ENCODE measurements at places on chromosomes 5 and 9. TPM values are rescaled to one million over a fixed set of nuclear protein-coding genes. Genes with fewer than 3 reads are reported as not detected.

Gene SLC6A19
- 0.09 TPM for total RNA-seq

Gene TMEFF1
- 38.7 TPM for total RNA-seq

Gene GPRIN1
- 38.9 TPM for total RNA-seq

Gene SLCO6A1
- not detected for total RNA-seq

Gene HEMGN
- 2.7 TPM for total RNA-seq

Gene ADGRD2
- 1.5 TPM for total RNA-seq

Gene PTGDS
- 67.5 TPM for total RNA-seq

Gene LEAP2
- total RNA-seq = 2.1 TPM

Gene SPATA9
- 0.82 TPM for total RNA-seq

Gene ACTBL2
- not detected for total RNA-seq

Gene IQGAP2
- 10.4 TPM for total RNA-seq

Gene TRIM36
- 68.9 TPM for total RNA-seq

Gene IFNA5
- not detected for total RNA-seq

Gene IL9
- not detected for total RNA-seq

Gene MINAR2
- total RNA-seq = 0.09 TPM

Gene ADAMTS12
- 7.6 TPM for total RNA-seq

Gene ENC1
- total RNA-seq = 410 TPM

Gene IFNB1
- not detected for total RNA-seq

Gene DOCK8
- 1.8 TPM for total RNA-seq

Gene OMD
- total RNA-seq = 3.4 TPM

Gene CDH9
- total RNA-seq = 16.0 TPM

Gene GDNF
- total RNA-seq = not detected

Gene CYSRT1
- total RNA-seq = 0.45 TPM

Gene FAM81B
- 0.73 TPM for total RNA-seq

Gene MLANA
- not detected for total RNA-seq

Gene MARCOL
- not detected for total RNA-seq

Gene SNCAIP
- total RNA-seq = 70.7 TPM

Gene UAP1L1
- total RNA-seq = 0.73 TPM

Gene PAIP1
- total RNA-seq = 87.2 TPM

Gene FOXD4L5
- 0.64 TPM for total RNA-seq

Gene MAP1B
- 564 TPM for total RNA-seq

Gene ATP10B
- total RNA-seq = 15.0 TPM

Gene SLC34A1
- not detected for total RNA-seq

Gene CYSTM1
- 4.4 TPM for total RNA-seq

Gene TYRP1
- 4.0 TPM for total RNA-seq

Gene OR13C8
- total RNA-seq = not detected

Gene PKD2L2
- not detected for total RNA-seq

Gene ACTL7A
- total RNA-seq = not detected

Gene THBS4
- 4.9 TPM for total RNA-seq

Gene DRD1
- 1.3 TPM for total RNA-seq

Gene CDC20B
- total RNA-seq = 0.18 TPM

Gene ABO
- 0.27 TPM for total RNA-seq

Gene TNFSF8
- 0.18 TPM for total RNA-seq

Gene HAVCR2
- 4.5 TPM for total RNA-seq

Gene CMYA5
- total RNA-seq = 3.2 TPM

Gene F2RL2
- 0.27 TPM for total RNA-seq

Gene RANBP17
- 145 TPM for total RNA-seq

Gene GOLPH3
- total RNA-seq = 45.9 TPM

Gene GFPT2
- total RNA-seq = 38.2 TPM

Gene SPATA31C1
- total RNA-seq = not detected

Gene TJP2
- total RNA-seq = 23.0 TPM

Gene ATOX1
- total RNA-seq = 24.4 TPM

Gene GABRB2
- 63.2 TPM for total RNA-seq

Gene BTNL3
- 0.09 TPM for total RNA-seq

Gene KIF20A
- total RNA-seq = 12.8 TPM

All from cerebellum (tissue), 4 donors.